Suppressor macrophage treated with lipopolysaccharide for 1 hour (primary cell): ENCODE measurements at places on chromosomes 13 and 19.

GRCh38 chr19:55813906-55814305 lies 17.9 kb downstream of the NLRP11 start:
- no peak for DNase-seq

GRCh38 chr13:113411216-113412023 lies 41.9 kb downstream of the ADPRHL1 start:
- DNase-seq: peak; percentile 24

- peak; percentile 55 for DNase-seq
Observed at GRCh38 chr19:12331211-12331941, 2.1 kb downstream of the ZNF563 start.

DNA sequence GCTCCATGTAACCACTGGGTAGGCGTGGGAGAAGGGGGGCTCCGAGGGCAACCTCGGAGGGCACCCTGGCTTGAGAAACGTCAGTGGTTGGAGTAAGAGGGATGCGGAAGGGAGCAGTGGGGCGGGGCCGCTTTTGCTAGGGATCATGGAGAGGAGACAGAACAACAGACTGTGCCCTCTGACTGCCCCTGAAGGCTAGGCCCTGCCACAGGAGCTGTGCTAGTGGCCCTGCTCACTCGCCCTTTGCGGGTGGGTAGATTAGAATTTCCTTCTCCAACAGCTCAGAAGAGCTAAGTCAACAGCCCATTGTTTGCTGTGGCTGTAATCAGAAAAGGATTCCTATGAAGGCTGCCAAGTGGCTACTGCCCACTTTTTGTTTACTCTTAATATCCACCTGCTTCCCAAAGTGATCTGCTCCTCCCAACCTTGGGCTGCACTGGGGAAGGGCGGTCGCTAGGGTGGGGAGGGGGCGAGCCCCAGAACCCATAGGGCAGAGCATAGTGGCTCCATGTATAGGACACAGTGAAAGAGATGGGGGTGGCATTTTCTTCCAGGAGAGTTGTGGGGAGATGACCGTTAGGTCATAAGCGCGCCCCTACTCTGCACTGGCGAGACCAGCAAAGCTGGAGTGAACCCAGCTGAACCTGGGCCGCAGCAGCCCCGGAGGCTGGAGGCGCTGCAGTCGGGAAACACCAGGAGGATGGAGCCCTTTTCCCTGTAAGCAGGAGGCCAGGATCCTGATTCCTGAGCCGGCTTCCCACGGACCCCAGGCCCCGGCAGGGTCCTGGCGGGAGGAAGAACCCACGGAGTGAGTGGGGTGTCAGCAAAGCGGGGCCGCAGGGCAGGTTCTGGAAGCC lies 1.9 kb upstream of the C1QTNF9 start:
- no peak for DNase-seq

DNA sequence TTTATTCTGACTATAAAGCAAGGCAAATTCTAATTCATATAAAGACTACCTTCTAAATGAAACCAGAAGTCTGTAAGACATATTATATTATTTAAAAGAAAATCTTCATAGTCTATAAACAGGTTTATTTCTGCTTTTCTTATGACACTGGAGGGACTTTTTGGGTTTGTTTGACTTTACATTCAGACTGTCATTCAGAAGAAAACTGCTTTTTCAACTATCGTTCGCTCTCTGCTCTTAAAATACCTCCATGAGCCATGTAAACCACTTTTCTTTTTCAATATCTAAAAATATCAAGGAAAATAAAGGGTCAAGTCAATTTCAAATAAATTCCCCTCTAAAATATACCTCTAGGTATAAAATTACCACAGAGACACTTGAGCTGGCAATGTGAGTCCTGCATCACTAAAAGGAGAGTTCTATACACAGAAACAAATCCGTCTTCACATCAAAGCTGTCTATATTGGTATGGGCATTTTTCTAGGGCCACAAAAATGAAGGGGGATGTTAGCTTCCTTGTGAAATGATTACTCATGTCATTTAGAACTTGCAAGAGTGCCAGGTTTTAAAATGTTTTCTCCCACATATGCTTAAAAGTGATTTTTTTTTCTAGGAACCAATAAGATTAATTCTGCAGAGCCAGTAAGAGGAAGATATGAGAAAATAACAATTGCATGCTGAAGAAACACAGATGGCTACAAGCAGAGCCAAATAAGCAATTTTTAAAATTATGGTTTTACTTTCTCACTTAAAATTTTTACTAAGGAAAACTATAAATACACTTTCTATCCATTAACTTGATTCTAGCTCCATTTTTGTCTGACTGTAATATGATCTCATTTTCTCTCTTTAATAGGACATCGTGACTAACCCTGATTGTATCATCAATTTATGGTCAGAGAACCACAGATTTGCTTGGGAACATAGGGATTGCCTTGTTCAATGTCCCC lies 181.8 kb downstream of the TBC1D4 start:
- no peak for DNase-seq
